ENCODE measurements at places on chromosomes 12 and 14.

DNA sequence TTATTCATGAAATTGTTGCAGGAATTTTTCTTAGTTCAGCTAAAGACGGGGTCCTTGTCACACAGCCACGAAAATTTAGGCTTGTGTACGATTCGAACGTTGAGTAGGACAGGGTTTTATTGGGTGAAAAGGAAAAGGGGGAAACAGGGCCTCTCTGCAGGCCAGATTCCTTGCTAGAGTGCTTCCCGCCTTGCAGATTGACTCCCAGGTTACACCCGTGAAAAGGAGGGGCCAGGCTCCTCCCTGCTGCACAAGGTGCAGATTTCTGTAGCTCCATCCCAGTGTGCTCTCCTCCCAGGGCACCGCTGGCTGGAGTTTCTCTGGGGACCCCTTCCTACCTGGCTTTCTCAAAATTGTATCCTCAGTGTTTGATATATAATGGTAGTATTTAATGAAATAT lies 221.5 kb downstream of the ERC1 start:
- DNase-seq = no peak

DNA sequence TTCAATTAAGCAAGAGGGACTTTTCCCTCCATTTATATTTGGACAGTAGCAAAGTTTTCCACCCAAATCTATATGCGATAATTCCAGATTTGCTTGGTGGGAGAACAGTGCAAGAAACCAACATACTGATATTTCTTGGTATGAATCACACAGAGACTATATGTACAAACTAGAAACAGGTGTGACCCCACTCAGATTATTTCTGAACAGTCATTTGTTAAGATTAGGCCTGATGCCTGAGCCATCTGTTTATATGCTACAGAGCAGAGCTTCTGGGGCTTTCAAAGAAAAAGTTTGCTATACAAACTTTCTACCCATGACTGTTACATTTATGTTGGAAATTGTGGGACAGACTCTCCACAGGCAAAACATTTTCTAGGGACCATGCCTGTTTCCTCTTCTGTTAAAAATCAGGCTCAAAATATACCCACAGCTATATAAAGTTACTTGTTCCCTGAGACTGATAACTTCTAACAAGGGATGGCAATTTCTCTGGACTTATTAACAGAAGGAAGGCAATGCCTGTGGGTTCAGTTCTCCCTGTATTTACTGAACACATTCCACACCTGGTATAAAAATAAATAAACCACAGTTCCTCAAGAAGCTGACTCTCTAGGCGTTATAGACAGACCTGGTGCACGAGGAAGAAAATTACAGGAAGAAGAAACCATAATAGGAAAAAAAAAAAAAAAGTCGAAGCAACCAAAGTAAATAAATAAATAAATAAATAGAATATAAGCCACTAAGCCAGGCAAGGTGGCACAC lies 8.0 kb downstream of the PTPN21 start:
- DNase-seq = no peak

DNA sequence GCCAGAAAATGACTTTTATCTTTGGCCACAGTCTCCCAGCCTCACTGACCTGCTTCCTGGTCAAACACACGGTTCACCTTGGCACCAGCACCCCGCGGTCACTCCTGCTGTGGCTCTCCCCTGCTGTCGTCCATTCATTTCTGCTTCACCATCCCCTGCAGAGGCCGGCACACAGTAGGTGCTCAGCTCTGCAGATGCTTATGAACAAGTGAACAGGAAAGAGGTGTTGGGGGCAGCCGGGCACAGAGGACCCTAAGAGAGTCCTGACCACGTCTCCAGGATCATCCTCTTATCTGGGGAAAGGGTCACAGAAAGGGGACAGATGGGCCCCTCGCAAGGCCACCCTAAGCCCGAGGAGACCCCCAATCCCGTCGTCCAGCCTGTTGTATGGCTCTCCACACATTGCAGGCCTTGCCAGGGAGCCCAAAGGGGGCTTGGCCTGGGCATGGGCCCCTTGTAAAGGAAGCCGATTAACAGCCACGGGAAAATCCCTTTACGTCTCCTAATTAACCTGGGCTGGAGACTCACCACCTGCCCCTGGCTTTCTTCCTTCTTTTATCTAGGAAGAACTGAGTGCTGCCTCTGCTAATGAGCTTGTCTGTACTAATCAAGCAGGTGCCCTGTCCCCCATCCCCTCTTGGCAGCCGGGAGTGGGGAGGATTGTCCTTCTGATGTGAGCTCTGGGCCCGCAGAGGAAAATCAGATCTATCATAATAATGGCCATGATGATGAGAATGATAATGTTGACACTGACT lies 119.2 kb downstream of the AACS start:
- no peak for DNase-seq

DNA sequence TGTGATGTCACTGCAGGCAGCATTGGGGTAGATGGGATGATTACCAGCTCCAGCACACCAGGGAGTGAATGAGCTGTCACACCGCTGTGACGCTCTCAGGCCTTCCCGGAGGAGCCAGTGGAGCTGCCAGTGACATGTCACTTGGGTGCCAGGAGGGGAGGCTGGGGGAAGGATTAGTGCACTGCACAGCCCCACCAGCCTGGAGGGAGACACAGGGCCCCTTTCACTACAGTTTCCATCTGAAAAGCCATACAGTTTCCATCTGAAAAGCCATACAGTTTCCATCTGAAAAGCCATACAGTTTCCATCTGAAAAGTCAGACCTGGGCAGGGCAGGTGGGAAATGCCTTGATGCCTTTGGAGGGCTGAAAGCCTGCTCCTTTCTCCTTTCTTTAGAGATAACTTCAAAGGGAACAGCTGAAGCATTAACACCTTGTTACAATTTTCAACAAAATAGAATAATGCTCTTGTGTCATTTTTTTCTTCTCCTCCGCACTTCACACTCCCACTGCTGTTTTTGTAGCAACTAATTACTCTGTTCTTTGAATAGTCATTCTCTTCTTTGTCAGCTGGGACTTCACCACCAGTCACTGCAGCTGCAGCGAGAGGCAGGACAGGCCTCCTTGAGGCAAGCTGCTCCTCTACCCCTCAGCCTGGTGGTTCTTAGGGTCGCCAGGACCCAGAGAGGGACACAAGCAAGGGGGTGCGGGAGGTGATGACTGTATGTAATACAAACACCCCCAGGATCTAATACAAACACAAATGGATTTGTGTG lies 256.9 kb upstream of the RGS6 start:
- DNase-seq = no peak

DNA sequence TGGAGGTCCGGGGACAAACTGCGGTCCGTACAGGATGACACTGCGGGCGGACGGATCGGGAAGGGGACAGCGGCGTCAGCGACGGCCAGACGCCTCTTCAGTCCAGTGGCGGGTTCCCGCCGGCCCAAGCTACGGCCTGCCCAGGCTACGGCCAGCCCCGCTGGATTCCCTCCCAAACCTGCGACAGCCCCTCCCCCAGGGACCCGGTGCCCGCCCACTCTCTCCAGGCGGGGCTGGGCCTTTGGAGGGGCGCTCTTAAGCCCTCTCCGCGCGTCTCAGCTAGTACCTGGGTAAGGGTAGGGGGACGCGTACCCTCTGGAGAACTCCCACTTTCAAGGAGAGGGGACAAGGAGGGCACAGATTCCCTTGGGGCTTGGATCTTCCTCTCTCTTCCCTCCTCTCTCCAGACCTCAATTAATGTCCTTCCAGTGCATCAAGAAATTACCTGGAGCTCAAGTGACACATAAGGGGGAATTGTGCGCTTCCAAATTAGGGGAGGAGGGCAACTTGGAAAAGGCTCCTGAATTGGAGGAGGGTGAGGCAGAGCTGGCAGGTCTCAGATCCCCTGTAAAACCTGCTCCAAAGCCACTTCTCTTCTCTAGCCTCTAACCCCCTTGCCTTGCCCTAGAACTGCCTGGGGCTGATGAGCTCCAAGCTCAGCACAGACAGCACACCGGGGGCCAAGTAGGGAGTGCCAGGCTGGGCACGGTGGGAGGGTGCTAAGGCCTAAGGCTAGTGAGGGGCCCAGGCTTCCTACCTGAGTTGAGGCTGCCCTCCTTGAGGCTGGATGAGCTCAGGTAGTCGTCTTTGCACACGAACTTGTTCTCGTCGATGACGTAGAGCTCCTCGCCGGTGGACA lies 3.1 kb downstream of the LHX5 start:
- DNase-seq = no peak

- peak; percentile 42 for DNase-seq
Measured at GRCh38 chr12:24960222-24960855, 11.4 kb upstream of the BCAT1 start.

DNA sequence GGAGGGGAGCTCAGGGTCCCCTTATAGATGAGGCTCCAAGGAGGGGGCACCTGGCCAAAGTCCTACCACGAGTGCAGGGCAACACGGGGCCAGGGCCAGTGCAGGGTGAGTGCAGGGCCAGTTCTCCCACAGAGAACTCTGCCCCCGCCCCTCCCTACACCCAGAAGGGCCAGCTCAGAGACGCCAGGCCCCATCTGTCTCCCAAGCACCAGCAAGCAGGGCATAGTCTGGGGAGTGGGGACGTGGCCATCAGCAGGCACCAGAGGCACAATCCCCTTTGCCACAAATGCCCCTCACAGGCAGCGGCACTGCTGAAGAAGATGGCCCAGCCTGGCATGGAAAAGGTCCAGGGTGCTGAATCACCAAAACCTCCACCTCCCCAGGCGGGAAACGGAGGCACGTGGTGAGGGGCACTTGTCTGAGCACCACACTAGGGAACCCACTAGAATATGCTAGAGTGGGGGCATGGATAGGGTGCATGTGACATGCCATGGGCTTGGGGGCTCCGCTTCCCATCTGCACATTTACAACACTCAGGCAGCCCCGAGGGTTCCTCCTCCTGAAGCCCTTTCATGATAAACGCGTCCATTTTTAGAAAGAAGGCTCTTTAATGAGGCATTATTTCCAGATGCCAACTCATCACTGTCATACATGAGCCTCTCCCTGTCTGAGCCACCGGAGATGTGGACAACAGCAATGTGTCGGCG lies 17.8 kb downstream of the CCDC85C start:
- DNase-seq = no peak

DNA sequence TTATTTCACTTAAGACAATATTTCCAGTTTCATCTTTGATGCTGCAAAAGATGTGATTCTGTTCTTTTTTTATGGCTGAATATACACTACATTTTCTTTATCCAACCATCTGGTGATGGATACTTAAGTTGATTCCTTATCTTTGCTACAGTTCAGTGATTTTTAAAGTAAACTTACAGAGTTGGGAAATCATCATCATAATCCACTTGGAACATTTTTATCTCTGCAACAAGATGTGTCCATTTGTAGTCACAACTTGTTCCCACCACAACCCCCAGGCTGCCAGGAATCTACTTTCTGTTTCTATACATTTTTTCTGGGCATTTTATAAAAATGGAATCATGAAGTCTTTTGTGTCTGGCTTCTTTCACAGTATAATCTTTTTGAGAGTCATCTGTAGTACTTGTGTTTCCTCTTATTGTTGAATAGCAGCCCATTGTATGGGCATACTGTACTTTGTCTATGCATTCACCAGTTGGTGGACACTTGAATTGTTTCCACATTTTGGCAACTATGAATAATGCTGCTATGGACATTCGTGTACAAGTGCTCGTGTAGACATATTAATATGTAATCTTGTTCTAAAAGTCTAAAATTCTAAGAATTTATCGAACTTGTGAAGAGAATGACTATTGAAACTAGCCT lies 212.5 kb upstream of the DDHD1 start:
- no peak for DNase-seq

DNA sequence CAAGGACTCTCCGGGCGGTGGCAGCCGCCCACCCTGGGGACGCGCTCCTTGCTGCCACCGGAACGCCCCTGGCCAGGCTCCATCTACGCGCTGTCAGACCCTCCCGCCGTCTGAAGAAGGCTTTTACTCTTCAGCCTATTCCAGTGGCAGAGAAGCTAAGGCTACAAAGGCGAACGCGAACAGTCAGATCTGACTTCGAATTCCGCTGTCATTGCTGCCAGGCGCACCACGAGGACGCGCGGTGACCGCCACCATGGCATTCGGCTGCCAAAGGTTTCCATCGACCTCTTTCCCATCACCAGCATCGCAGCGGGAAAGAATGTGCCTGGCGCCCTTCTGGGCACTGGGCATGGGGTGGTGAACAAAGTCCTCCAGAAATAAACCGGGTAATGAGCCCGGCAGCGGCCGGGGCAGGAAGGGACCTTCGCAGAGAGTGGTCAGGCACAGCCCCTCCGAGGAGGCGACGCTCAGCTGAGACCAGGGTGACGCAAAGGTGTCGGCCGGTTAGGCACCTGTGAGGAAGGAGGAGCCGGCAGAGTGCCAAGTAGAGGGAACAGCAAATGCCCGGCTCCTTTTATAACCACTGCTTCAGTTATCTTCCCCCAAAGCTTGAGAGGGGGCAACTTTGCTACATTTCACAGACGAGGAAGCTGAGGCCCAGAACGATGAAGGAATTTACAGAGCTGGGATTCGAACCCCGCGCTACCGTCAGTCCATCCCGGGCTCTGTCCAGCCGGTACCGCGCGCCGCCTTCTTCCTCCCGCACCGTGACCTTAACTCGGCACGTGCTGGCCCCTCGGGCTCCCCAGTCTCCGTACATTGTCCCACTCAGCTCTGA lies 1.9 kb upstream of the RFX4 start:
- no peak for DNase-seq

- DNase-seq = no peak
Measured at GRCh38 chr14:99203080-99203479, 68.9 kb downstream of the BCL11B start.

GRCh38 chr12:49369411-49370145 lies 2.3 kb downstream of the SPATS2 start:
- DNase-seq = no peak

Measured in stimulated activated CD8-positive, alpha-beta memory T cell treated with anti-CD3 and anti-CD28 coated beads, Interleukin-15, amount 100 ng/mL, for 48 hours (primary cell).